ENCODE measurements at places on chromosomes 5 and 9.

DNA sequence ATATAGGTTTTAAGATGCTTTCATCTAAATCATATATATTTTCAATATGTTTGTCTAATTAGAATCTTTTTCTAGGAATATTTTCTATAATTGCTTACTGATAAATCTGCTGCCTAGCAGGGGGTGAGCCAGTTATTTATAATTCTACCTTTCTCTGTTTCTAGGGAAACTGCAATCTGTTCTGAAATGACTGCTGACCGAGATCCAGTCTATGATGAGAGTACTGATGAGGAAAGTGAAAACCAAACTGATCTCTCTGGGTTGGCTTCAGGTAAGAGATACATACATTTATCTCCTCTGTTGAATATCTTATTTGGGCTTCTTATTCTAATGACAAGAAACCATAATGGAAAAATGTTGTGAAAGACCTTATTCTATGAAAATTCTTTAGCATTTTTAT lies 127.3 kb downstream of the XRCC4 start:
- DNase-seq = no peak

DNA sequence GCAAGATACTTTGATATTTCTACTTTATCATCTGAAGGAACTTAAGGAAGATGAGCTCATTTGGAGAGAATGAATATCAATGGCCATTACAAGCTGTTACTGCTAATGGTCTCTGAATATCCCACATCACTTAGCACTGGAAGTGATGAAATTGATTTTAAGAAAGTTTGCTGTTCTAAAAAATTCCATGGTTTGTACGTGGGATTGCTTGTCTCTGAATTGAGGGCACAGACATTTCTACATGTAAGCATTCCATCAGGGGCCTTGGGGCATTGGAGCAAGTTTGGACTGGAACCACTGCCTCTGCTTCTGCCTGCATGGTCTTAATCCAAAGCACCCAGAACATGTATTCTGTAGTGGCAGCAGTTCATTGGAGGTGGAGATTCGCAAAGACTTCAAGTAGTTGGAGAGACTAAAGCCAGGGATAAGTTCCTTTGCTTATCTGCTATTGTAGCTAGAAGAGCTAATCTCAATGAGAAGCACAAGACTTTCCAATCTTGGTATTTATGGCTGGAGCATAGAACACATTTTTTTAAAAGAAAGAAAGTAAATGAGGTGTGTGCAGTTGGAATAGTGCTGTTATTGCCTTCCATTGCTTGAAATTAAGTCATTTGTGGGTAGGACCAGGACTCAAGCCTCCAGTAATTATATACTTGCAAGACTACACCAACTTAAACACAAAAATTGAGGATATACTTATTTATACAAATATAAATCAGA lies 424.2 kb downstream of the SPATA31D1 start:
- no peak for DNase-seq

DNA sequence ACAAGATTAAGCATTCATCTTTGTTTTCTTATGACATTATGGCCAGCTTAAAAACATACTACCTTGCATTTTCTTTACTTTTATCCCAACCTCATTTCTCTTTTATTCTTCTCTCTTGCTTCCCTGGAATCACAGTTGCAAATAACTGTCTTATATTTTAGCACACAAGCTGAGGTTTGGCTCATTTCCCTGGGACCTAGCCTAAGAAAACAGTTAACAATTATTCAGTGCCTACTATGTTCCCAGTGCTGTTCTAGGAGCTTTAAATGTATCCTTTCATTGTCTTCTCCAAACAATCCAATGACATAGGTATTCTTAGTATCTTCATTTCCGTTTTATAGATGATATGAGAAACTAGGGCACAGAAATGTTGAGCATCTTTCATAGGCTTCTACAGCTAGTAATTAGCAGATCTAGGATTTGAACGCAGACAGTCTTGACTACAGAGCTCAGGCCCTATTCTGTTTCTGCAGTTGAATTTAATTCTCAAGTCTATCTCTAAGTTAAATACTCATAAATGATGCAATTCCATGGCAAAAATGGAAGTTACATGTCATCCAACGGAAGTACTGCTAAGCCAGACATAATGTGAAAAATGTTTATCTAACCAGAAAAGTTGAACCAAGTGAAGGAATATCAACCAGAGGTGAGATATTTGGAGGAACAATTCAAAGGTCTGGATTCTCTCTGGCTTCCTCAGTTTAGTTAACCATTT lies 52.3 kb upstream of the MTAP start:
- no peak for DNase-seq

DNA sequence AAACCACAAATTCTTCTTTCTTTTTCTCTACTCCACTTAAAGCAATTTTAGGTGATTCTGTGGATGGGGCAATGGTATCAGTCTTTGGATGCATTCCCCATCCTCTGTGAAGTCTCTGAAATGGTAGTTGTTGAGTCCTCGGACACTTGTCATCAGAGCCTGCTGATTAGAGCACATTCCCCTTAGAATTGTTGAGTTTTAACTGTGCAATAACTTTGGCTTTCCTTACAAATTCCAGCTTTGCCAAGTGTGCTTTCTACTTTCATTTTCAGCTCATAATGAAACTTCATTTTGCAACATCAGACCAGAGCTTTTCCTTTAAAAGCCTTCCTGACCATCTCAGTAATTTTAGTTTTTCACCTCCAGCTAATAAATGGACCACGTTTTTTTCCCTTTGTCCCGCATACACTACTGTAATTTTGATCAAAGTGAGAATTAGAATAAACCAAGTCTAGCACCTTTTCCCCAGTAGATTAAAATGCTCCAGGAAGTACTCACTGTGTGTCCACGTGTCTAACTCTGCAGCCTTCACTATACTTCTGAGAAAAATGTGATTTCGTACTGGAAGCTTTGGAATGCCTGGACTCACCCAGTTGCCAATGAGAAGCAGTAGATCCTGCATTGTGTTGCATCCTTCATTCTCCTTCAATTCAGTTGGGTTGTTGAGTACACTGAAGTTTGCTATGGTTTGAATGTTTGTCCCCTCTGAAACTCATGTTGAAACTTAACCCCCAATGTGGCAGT lies 135.6 kb downstream of the NTRK2 start:
- DNase-seq = no peak

DNA sequence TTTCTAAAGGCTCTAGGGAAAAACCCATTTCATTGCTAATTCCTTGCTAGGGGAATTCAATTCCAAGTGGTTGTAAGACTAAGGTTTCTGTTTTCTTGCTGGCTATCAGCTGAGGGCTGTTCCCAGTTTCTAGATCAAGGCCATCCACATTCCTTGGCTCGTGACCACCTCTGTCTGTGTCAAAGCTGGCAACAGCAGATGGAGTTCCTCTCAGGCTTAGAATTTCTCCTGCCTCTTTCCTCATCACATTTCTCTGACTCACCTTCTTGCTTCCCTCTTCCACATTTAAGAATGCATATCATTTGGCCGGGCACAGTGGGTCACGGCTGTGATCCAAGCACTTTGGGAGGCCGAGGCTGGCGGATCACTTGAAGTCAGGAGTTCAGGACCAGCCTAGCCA lies 19.0 kb downstream of the DAB2IP start:
- no peak for DNase-seq

- no peak for DNase-seq
These were observed 14.9 kb upstream of the SCGB3A2 start for GRCh38 chr5:147863454-147864158.

- DNase-seq = no peak
These were observed 10.7 kb upstream of the ZBTB34 start for GRCh38 chr9:126849591-126850225.

- DNase-seq = no peak
These were observed 24.4 kb downstream of the SH3TC2 start for GRCh38 chr5:149038336-149039080.

DNA sequence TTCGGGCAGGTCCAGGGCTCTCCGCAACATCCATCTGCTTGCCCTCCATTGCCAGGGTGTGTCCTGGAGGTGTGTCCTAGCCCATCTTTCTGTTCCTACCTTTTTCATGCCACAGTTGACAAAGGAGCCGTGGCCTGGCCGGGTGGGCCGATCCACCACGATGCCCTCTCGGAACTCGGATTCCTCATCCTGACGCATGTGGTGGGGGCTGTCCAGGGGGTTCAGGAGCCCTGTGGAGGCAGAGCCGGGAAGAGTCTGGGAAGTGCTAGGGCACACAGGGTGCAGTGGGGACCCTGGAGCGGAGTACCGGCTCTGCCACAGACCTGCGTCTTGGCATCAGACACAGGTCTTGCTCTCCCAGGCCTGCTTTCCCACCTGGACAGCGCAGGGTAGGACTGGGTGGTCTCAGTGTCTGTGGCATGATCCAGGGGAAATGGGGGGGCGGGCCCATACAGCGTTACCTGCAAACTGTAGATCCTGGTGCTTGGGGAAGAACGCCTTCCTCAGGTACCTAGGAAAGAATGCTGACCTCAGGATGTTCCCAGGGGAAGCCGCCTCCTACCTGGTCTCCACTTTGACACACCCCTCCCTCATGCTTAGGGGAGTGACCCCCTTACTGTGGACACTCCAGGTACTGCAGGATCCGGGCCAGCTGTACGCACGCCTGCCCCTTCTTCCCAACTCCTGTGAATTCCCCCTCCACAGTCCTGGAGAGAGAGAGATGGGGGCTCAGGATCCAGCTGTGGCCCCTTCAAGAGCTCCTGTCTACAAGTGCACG lies 3.5 kb downstream of the SPOUT1 start:
- no peak for DNase-seq

GRCh38 chr5:61132559-61132958 lies 29.7 kb downstream of the SMIM15 start:
- no peak for DNase-seq

- DNase-seq = peak; percentile 7
These were observed 31.3 kb downstream of the TNFSF15 start for GRCh38 chr9:114774524-114774923.

DNA sequence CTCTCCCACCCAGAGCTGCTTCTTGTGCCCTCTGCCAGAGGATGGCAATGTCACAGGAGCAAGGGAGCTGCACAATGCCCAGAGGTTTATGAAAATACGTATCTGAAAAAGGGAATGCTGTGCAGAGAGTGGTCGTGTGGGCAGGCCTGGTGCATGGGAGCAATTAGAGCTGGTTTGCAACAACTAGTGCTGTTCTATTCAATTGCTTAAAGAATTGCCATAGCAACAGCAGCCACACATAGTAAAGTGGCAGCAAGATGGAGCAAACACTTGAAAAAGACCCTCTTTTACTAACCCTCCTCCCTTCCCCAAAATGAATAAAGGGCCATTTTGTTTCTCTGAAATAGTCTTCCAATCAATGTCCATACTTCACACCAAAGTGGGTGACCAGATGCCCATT lies 166.3 kb downstream of the CRB2 start:
- DNase-seq = no peak

Data from activated CD4-positive, alpha-beta T cell treated with anti-CD3 and anti-CD28 coated beads, Interleukin-2, Interleukin-6, amounts not matched to agents 100 ng/mL and 50 ng/mL, durations not matched to agents 16 hours and 8 hours (primary cell).